Progenitor cell of endocrine pancreas (in vitro differentiated cells): ENCODE measurements at places on chromosomes 1 and 21. TPM values are rescaled to one million over a fixed set of nuclear protein-coding genes. Genes with fewer than 3 reads are reported as not detected.
A peak's percentile ranks its signal among the peaks of the same experiment; 100 is the strongest.

Gene FLG2
- not detected in 2 replicates for total RNA-seq

Gene LCE1E
- total RNA-seq, result not detected in 2 replicates

Gene TMEM81
- 4.8 and 5.1 TPM in 2 replicates for total RNA-seq

Gene PLPPR4
- total RNA-seq, result 0.31 and 0.47 TPM in 2 replicates

GRCh38 chr1:192801451-192801850, 7.4 kb upstream of the RGS2 start:
- no peak for DNase-seq

GRCh38 chr1:98133131-98133530, 212.3 kb upstream of the DPYD start:
- DNase-seq, result no peak

- DNase-seq, result no peak
These were observed 864 bp upstream of the CCDC24 start for GRCh38 chr1:43990271-43991199.

DNA sequence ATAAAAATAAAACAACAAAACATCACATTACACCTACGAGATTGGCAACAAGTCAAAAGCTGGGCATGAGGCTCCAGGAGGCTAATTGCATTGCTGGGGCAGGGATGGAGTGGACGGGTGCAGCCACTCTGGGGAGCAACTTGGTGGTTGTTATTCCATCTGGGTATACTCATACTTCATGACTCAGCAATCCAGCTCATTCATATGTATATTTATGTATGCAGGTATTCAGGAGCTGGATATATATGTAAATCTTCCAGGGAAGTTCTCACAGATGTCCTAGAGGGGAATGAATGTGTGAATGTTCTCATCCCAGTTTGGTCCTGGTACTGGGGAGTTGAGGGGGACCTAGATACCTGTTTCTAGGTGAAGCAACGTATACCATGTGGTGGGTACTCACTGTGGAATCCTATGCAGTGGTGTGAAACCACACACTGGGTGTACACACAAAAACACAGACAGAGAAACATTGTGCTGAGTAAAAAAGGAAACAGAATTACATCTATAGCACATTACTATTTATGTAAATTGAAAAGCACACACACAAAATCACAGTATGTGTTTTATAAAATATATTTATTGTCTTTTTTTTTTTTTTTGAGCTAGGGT, 79.7 kb upstream of the RAB4A start:
- no peak for DNase-seq

- DNase-seq, result no peak
These were observed 21.1 kb downstream of the TBX19 start for GRCh38 chr1:168301664-168302320.

- peak; percentile 76 for DNase-seq
These were observed 19.2 kb upstream of the PEF1 start for GRCh38 chr1:31663622-31664452.

- DNase-seq, result no peak
These were observed 59.6 kb upstream of the C1orf87 start for GRCh38 chr1:60133000-60133673.

GRCh38 chr21:30227633-30228404, 11.9 kb upstream of the CLDN8 start:
- DNase-seq, result no peak

GRCh38 chr1:172717722-172718465, 59.0 kb downstream of the FASLG start:
- DNase-seq, result no peak

DNA sequence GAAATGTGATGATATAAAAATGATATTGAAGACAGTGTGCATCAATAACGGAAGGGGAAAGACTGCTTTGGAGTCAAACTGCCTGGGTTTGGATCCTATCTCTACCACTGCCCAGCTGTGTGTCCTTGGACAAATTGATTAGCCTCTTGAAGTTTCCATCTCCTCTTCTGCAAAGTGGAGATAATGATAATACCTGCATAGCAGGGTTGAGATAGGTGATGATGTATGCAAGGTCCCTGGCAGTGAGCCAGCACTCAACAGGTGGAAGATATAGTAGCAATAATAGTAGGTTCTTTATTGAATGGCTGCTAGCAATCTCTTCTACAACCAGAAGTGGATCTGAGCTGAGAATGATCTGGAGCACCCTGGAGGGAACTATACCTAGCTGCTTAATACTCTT, 166.7 kb downstream of the MIS18A start:
- no peak for DNase-seq
